Stimulated activated CD8-positive, alpha-beta memory T cell treated with anti-CD3 and anti-CD28 coated beads, Interleukin-4, amount 100 ng/mL, for 4 hours (primary cell): ENCODE measurements at places on chromosomes 4 and X.

DNA sequence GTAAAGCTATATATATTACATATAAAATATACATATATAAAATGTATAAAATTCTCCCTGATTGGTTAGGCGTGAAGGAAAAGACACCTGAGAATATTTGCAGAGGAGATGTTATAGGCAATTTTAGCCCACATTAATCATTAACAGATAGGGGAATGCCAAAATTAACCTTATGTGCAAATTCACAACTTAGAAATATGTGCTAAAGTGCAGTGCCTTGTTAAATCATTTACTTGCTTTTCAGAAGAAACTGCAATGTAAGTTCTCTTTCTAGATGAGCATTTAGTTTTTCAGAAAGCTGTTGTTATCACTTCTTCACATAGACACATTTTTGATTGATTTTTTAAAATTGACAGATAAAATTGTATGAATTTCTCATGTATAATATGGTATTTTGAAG lies 5.6 kb downstream of the TASL start:
- no peak for DNase-seq

DNA sequence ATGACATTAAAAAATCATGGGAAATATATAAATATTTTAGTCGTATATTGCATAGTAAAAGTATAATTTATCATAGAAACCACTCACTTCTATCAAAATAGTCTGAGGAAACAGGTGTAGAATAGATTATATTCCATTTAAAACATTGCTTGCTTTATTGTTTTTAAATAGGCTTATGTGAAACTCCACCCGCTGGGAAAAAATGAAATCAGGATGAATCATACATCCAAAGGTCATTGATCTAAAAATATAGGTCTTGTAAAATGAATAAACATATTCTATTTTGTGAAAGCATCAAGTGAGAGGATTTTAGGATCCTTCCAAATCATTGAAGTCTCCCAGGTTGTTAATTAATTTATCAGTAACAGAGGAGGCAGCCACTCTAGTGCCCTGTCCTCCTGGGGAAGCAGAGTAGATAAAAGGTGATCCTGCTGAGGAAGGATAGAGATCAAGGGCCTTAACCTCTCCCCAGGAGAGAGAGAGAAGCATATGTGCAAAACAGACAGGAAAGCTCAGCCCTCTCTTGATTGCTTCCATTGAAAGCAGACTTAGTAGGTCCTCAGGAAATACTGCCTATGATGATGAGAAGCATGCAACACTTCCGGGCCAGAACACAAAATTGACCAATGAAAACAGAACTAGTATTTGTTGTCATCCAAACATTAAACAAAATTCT lies 96.8 kb upstream of the MAP9 start:
- DNase-seq: no peak

GRCh38 chr4:169407217-169407845 lies 136.6 kb upstream of the SH3RF1 start:
- DNase-seq: no peak

DNA sequence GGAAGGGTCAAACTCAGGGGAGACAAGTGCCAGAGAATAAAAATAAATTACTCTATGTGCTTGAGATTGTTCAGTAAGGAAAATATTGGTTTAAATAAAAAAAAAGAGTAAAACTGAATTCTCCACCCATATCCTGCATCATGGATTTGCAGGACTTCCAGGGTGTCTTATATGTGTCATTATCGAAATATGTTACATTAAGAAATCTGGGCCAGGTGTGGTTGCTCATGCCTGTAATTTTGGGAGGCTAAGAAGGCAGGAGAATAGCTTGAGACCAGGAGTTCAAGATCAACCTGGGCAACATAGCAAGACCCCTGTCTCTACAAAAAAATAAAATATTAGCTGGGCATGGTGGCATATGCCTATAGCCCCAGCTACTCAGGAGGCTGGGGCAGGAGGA lies 104.9 kb downstream of the PPP3CA start:
- DNase-seq: no peak

DNA sequence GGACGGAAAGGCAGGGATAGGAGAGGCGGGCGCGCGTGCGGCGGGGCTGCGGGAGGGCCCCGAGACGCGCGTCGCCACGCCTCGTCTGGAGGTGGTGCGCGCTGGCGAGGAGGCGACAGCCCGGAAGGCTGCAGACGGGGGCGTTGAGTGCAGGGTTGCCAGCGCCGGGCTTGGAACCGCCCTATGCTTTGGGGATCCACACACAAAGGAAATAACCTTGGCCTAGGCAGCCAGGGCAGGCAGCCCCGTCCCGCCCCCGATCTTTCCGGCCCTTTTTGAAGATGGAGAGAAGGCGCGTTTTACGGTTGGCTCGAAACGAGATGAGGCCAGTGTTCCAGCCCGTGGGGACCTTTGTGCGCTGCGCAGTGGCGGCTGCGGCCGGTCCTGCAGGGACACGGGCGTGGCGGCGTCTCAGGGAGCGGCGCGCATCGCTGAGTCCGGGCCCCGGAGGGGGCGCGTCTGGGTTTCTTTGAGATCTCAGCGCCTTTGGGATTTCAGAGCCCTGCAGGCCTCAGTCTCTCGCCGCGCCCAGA lies 50.8 kb upstream of the TRIM2 start:
- peak; percentile 55 for DNase-seq

- no peak for DNase-seq
Observed at GRCh38 chr4:182562350-182562749, 319.1 kb downstream of the TENM3 start.

GRCh38 chrX:34467437-34467836 lies 189.6 kb downstream of the TMEM47 start:
- DNase-seq: no peak

DNA sequence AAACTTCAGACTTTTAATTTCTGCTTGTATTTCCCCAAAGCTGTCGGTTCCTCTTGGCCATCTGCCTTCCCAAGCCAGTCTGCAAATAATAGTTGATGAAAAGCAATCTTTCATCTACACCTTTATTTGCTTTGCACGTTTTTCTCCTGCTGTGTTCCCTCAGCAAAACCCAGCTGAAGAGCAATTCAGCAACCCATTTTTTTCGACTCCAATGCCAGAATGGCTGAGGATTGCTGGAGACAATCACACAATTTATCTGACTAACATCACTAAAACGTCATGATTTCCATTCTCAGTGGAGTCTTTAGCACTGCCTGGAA lies 94.3 kb downstream of the GPRIN3 start:
- no peak for DNase-seq

DNA sequence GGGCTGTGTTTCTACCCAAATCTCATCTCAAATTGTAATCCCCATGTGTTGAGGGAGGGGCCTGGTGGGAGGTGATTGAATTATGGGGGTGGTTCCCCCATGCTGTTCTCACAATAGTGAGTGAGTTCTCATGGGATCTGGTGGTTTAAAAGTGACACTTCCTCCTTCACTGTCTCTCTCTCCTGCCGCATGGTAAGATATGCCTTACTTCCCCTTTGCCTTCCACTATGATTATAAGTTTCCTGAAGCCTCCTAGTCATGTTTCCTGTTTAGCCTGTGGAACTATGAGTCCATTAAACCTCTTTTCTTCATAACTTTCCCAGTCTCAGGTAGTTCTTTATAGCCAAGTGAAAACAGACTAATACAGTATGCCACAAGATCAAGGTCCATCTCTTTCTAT lies 70.0 kb upstream of the MSX1 start:
- no peak for DNase-seq

- no peak for DNase-seq
Observed at GRCh38 chrX:16558489-16558888, 91.5 kb upstream of the S100G start.

DNA sequence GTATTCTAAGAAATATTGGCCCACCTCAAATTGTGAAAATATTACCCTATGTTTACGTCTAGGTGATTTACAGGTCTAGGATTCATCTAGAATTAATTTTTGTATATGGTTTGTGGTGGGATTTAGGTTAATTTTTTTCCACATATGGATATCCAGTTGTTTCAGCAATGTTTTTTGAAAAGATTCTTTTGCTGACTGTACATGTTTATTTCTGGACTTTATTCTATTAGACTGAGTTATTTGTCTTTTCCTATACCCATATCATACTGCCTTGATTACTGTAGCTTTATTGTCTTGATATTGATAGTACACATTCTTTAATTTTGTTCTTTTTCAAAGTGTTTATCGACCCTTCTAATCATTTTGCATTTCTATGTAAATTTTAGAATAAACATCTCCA lies 83.5 kb downstream of the PRKG2 start:
- no peak for DNase-seq

DNA sequence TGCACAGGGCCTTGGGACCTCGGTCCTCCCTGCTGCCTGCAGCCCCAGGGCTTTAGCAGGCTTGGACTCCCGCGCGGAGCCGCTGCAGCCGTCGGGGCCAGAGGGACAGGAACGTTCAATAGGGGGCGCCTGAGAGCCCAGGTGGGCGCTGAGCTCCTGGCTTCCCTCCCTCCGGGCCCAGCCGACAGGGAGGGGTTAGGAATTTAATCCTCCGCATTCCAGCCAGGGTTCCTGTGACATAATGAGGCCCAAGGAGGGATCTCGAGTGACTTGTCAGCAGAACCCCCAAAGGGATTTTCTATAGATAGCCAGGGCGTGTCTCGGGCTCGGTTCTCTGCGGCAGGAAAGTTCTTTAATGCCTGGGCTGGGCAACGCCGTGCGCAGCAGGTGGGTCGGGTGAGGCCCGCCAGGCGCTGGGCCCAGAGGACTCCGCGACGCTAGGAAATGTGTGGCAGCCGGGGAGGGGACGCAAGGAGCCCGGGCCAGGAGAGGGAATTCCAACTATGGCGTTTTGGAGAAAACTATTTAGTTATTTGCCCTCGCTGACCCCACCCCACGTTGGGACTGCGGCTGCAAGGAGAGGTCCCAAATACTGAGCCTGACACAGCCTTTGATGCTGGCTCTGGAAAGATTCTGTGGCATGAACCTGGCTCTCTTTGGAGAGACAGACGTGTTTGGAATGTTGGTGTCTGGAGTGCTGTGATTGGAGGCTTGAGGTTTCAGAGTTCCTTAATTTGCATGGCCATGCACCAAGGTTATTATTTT lies 285.2 kb upstream of the GATB start:
- no peak for DNase-seq

DNA sequence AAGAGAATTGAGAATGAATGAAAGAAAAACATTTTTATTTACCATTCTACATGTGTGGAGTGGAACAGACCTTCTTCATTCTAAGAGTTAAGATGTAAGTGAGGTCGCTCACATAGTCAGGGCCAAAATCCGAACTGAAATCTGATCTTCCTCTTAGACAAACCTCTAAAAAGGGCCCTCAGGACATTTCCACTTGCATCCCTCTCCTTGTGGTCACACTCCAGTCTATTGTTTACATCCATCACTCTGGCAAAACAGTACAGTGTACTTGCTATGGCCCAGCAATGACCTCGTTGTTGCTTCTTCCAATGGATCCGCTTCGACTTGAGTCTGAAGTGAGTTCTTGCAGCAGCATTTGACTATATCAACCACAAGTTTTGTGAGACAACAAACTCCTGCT lies 54.2 kb downstream of the MOSPD2 start:
- no peak for DNase-seq

GRCh38 chrX:10326578-10326977 lies 169.8 kb downstream of the CLCN4 start:
- no peak for DNase-seq

DNA sequence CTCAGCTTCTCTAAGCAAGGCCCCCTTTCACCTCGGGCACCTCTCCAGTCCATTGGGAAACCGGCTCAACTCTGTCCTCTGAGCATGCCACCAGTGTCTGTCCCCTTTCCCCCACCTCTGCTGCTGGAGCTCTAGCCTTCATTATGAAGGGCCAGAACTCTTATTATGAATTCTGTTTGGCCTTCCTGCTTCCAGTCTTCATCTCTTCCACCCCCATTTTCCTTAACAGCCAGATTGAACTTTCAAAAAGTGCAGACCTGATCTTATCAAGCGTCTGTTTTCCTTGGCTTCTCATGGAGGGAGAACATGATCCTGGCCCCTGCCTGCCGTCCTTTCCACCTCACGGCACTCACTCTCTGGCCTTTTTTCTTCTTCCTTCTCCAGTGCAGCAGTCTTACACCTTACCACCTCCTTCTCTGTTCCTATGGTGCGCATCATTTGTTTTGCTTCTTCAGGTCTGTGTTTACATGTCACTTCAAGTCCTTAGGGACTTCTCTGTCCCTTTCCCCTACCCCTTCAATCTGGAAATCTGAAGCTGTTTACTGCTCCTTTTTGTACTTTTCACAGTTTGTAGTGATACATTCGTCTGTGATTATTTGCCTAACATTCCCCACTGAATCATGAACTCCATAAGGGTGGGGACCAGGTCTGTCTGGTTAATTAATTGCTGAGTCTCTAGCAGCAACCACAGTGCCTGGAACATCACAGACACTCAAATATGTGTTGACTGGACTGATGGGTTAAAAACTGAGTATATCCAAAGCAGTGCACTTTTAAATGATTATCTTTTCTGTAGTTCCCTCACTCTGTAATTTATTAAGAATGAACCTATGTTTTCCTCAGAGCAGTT lies 55.8 kb downstream of the FNIP2 start:
- no peak for DNase-seq

GRCh38 chr4:110710070-110710469 lies 87.2 kb upstream of the PITX2 start:
- DNase-seq: no peak

- no peak for DNase-seq
Observed at GRCh38 chrX:53186351-53186750, 38.7 kb downstream of the KDM5C start.

GRCh38 chr4:120055162-120055561 lies 11.5 kb downstream of the MAD2L1 start:
- no peak for DNase-seq

- DNase-seq: no peak
Observed at GRCh38 chrX:140672840-140673731, 36.5 kb upstream of the LINC00632 start.

GRCh38 chrX:42577936-42578470 lies 200.0 kb downstream of the PPP1R2C start:
- no peak for DNase-seq

- DNase-seq: no peak
Observed at GRCh38 chr4:53478671-53479456, 101.4 kb downstream of the FIP1L1 start.

GRCh38 chr4:186297013-186297645 lies 31.1 kb downstream of the F11 start:
- DNase-seq: no peak

- no peak for DNase-seq
Observed at GRCh38 chr4:77446601-77447000, 159.0 kb upstream of the CXCL13 start.

DNA sequence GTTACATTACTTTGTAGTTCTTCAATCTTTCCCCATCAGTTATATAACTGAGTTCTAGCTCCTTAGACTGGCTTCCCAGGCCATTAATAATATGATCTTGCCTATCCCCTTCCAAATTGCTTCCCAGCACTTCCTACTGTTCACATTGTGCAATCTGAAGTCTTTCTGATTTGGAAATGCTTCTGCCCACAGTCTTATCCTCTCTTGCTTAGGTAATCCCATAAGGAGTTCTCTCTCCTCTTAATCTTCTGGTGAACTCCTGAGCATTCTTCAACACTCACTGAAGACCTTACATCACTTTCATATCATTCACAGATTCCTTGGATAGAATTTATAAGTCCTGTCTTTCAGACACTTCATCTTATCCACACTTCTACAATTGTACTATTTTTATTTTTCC lies 132.7 kb upstream of the TTC29 start:
- DNase-seq: no peak
